ENCODE measurements at places on chromosomes 2 and 18. TPM values are rescaled to one million over a fixed set of nuclear protein-coding genes. Genes with fewer than 3 reads are reported as not detected.
A peak's percentile ranks its signal among the peaks of the same experiment; 100 is the strongest.

GRCh38 chr2:157559890-157560289 lies 68.8 kb downstream of the ACVR1C start:
- no peak for DNase-seq

GRCh38 chr18:11323359-11323819 lies 174.0 kb upstream of the PIEZO2 start:
- DNase-seq = peak; percentile 46

GRCh38 chr2:68594041-68594440 lies 49.3 kb upstream of the PROKR1 start:
- no peak for DNase-seq

The PLEKHM3 gene
- 9.3 TPM for total RNA-seq

The BOLL gene
- total RNA-seq = not detected

The LIMS3 gene
- total RNA-seq = 2.5 TPM

The ARHGAP28 gene
- total RNA-seq = 118 TPM

The CLEC4F gene
- not detected for total RNA-seq

DNA sequence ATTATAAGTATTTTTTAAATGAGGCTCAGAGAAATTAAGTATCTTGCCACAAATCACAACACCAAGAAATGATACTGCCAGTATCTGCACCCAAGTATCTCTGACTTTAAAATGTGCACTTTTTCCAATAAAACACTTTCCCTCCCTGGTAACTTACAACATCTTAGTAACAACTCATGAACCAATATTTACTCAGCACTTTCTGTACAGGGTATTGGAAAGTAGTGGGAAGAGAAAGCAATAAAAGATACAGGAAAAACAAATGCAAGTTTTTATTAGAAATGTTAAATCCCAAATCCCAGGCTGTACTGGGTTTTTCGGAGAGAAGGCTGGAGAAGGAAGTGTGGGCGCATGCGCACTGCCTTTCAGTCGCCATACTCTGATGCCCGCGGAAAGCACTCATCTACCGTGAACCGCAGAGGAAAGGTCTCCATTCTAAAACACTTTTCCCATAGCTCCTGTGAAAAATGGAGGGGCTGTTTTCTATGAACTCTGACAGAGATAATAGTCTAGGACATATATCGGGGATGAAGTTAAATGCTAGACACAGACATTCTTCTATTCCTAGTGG lies 52.1 kb downstream of the L3MBTL4 start:
- DNase-seq = no peak

DNA sequence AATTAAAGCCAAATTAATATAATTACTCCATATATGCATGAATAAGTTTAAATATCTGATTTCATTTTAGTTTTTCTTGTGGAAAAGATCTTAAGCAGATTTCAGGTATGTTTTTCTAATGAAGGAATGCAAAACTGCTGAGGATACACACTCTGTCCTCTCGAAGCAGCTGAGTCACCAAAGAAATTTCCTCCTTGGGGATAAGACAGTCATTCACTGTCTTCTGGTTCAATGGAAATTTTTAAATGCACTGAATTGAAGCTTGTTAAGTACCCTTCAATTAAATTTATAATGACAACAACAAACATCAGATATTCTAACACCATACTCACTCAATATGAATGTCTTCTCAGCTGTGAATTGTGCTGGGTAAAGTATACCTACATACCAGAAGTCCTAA lies 101.5 kb upstream of the DNER start:
- no peak for DNase-seq

The IL1R2 gene
- 15.5 TPM for total RNA-seq

DNA sequence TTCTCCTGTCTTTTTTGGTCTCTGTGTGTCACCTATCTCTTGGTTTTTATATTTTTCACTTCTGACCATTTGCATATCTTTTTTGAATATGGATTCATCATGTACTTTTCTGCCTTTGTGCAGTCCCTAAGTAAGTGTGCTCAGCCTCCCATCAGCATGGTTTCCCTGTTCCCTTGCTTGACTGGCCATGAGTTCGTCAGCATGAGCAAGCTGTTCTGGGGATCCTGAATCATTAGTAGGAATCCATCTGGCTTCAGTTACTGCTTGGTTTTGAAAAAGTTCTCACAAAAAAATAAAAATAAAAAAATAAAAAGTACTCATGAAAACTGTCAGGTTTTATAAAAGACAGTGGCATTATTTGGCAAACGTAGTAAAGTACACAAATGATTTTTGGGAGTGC lies 144.1 kb downstream of the NCOA1 start:
- DNase-seq = no peak

DNA sequence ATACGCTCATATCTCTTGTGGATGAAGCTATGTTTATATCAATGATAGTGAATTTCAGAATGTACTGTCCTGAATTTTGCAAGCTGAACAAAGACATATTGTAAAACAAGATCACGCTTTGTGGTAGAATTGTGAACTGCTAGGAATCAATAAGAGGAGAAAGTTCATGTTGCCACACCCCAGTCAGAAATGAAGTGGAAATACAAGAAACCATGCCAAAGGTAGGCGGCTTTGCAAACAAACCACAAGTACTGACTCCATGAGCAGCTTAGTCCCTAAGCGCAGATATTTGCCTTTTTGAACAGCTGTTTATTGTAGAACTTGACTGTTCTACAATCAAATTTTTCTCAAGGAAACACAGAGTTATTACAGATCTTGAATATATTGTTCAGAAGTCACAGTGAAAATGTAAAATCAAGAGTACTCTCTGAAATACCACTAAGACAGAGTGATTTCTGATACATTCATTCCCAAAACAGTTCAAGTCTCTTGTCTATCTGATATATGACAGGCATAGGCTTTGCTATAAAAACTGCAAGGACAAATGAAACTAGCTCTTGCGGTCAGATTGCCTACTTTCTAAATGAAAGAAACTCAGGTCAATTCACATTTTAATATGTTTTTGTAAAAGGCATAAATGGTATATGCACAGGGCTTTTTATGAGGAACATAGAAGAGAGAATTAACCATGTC lies 120.9 kb upstream of the CDH19 start:
- peak; percentile 1 for DNase-seq

GRCh38 chr2:169819106-169819505 lies 5.6 kb downstream of the METTL5 start:
- DNase-seq = no peak

DNA sequence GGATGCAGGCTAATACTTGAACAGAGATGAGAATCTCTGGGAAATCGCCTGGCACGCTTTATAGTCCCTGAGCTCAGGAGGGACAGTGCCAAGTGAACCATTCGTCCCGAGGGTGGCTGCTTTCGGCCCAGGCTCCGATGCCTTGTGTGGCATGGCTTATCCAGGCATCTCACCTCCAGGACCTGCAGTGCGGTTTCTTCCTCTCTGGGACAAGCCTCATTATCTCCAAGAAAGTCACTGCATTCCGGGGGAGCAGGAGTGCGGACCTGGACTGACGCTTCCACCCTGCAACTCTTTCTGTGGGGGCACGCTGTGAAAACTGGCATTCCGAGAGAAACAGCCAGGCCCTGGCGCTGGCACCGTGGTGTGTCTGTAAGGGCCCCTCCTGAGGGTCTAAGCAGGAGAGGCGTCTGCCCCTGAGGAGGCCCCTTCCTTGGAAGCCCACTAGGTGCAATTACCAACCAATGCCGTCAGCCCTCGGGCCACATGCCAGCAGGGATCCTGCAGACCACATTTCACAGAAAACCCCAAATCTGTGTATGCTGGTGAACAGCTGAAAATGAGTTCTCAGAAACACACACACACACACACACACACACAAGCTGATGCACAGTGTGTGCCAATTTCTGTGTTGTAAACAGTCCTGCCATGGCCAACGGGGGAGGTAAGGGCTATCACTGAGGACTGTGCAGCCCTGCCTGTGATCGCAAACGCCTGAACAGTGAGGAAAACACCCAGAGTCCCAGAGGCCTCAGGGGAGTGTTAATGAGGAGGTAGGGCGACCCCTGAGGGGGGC lies 351.9 kb upstream of the SALL3 start:
- no peak for DNase-seq

GRCh38 chr2:26274058-26274613 lies 29.4 kb downstream of the HADHB start:
- no peak for DNase-seq

- DNase-seq = no peak
These were observed 48.4 kb downstream of the SLC38A11 start for GRCh38 chr2:164906947-164907346.

DNA sequence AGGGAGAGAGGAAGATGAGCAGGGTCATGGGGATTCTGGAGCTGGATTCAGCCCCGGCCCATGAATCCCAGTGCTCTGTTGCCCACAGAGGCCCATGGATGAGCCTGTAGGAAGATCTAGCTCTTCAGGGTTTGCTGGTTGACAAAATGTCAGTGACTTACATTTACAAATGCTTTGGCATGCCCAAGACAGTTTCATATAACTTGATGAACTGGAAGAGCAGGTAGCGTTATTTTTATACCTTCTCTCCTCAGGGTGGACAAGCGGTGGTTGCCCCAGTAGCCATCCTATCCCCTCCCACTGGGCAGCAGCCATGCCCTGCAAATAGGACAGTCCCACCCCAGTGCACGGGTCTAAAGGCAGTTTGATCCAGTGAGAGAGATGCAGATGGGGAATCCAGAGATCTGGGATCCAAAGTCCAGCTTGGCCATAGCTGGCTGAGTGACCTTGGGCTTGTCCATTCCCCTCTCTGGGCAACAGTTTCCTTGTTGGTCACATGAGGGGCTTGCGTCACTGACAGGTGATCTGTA lies 21.5 kb upstream of the KCNK3 start:
- no peak for DNase-seq

GRCh38 chr2:95215018-95215612 lies 7.8 kb downstream of the ZNF892 start:
- no peak for DNase-seq
